Ovary (tissue), 10 donors: ENCODE measurements at places on chromosomes 1 and 21. TPM values are rescaled to one million over a fixed set of nuclear protein-coding genes. Genes with fewer than 3 reads are reported as not detected.

DNA sequence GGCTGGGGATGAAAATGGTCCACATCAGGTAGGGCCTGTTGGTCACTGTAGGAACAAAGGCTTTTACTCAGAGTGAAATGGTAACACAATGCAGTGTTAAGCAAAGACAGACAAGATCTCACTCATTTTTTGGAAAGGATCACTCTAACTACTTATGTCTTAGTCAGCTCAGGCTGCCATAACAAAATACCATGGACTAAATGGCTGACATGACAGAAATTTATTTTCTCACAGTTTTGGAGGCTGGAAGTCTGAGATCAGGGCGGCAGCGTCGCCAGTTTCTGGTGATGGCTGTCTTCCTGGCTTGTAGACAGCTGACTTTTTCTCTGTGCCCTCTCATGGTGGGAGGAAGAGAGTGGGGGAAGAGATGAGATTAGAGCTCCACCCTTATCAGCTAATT is 10.2 kb upstream of the MAGI3 start:
- no peak for DNase-seq

DNA sequence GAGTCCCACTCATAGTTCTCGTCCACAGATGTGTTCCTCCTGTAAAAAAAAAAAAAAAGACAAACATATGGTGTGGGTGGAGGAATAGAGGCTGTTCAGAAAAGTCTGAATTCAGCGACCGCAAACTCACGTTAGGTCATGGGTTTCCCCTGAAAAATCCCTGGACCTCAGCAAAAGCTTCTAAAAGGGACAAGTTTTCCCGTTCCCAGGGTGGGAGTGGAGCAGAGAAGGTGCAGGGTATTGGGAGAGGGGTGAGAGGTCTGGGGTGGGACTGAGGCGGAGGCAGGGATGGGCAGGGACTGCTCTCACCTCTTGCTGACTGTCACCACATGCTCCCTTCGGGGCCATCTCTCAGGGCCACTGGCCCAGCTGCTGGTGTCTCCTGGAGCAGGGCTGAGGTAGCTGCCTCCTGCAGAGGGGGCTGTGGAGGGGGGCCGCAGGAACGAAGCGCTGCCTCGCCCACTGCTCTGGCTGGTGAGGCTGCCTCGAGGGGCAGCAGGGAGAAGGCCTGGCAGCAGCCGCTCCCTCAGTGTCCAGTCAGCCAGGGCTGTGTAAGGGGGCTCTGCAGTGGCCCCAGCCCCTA is 2.6 kb upstream of the TAGLN2 start:
- DNase-seq = no peak

GRCh38 chr1:160083968-160084770 is 2.8 kb downstream of the KCNJ9 start:
- DNase-seq = peak; percentile 62

DNA sequence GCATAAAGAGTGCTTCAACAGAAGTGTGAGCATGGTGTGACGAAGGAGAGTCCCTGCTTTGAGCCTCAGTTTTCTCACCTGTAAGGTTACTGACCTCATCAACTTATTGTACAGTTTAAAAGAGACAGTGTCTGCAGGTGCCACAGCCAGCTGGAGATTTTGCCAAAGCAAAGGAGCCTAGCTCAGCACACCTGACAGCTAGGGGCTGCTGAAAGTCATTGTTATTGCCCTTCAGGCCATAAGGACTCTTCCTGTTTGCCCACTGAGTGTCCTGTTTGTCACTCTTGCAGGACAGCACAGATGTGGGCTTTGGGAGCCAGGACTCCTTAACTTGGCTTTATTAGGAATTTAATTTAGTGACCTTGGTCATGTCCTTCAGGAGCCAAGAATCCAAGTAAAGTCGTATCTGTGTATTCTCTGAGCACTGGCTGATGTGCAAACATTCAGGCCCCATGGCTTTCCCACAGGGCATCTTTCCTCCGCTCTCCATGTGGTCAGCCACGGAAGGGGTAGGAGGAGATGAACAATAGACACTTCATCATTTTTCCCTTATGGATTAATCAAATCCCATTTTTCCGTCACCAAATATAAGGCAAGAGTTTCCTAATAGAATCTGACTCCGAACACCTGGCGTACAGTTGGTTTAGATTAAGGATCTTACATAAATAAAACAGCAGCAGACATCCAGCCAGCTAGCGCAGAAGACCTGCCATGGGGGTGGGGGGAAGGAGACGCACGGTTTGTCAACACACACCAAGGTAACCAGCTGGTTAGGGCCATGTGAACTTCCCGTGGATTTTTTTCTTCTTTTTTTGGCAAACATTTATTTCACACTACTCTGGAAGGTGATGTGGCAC is 43.1 kb upstream of the KANK4 start:
- DNase-seq = no peak

DNA sequence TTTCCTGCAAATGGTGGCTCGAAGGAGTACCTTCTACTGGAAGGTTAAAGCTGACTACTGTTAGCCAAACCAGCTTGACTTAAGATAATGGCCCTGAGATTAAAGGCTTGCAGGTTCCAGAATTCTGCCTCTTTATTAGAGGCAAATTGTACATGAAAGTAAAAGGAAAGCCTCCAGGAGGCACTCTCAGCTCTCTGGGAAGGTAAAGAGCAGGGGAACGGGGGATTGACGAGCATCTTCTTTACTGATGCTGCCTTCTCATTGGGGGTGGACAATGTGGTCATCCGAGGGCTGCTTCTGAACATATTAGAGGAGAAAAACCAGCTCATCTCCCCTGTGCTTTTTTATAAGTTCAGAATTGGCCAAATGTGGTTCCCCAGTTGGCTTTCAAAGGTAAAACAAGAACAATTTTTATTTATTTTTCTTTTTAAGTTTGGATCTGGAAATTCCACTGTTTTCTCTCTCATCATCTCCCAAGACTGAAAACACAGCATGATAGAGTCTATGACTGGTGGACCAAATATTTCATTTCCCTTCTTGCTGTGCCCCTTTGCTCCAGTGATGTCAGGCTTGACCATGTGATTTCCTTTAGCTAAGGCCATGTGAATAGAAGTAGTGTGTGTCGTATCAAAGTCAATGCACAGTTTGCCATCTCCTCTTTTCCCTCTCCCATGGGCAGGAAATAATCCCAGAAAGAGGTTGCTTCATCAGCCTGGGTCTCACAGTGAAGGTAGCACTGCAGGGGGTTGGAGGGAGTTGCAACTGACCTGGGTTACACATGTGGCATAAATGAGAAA is 292.7 kb downstream of the PRDM2 start:
- DNase-seq = no peak

GRCh38 chr1:9194024-9194423 is 40.5 kb upstream of the H6PD start:
- no peak for DNase-seq

- DNase-seq = no peak
Measured at GRCh38 chr1:11399250-11399649, 79.7 kb upstream of the DISP3 start.

DNA sequence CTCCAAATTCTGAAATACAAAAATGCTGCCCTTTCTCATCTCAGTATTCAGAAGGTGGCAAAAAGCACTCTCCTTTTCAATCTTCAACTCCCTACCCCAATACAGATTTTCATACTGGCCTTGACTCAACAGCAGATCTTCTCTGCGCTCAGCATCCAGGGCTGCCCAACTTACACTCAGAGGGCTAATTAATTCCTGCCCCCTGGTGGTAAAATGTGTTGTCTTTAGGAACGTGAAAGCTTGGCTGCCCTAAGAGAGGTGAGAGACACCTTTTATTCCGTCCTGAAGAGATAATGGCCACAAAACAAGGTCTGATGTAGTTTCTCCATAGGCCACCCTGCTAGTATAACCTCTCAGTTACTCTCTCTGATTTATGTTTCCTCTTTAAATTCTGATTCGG is 25.0 kb downstream of the KRTAP24-1 start:
- no peak for DNase-seq

- DNase-seq = no peak
Measured at GRCh38 chr21:15275615-15276235, 210.9 kb upstream of the NRIP1 start.

DNA sequence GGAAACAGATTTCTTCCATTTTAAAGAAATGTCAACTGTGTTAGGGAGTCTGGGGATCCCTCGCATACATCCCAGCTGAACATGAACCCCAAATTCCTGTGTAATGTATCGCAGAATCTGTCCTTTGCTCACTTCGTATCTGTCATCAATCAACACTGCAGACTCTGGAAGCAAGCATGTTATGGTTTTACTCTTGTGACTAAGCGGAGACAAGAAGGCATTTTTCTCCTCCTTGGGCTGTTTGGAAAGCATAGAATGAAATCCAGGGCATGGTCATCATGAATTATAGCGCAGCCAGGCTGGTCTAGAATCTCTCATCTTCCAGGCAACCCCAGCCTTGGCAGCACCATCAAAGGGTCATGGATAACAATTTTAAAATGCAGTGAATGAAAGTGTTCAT is 290.2 kb downstream of the KIF26B start:
- DNase-seq = no peak

DNA sequence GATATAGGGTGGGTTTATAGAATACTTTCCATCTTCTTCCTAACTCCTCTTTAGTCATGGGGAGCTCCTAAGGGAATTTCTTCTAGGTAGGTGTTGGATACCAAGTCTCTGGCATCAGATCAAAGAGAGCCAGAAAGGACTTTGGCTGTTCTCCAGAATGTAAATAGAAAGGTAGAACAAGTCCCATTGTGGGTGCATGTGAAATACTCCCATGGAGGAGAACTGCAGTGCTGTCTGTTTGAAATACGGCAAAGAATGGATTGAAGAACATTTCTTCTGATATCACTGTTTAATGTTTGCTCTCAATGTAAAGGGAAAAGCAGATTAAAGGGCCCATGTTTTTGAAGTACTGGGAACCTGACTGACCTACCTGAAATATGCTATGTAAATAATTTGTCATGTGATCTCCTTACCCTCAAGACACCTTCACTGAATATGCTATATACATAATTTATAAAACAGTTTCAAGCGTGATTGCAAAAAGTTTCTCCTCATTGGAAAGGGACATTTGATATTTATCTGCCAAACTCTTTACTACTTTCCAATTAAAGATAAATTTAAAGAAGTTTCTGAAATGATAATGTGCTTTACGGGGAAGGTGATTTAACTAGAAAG is 65.9 kb downstream of the LAMC1 start:
- DNase-seq = no peak

The HOOK1 gene
- total RNA-seq = 2.5 TPM

The TMOD4 gene
- not detected for total RNA-seq

The ABCA4 gene
- total RNA-seq = 0.35 TPM

GRCh38 chr1:215133532-215133931 is 51.0 kb downstream of the KCNK2 start:
- DNase-seq = no peak

DNA sequence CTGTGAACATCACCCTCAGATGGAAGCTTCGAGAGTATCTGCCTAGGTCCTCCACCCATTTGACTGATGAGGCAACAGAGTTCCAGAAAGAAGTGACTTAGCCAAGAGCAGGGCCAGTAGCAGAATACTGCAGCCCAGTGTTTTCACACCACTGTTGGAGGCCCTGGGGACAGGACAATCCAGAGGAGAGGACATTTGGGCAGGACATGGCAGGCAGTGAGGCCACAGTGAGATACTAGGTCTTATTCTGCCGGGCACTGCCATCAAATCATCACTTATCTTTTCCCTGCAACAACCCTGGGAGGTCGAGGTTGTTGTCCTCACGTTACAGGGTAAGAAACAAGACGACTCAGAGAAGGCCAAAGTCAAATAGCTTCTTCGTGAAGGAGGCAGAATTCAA is 5.5 kb upstream of the FOXO6 start:
- DNase-seq = no peak

DNA sequence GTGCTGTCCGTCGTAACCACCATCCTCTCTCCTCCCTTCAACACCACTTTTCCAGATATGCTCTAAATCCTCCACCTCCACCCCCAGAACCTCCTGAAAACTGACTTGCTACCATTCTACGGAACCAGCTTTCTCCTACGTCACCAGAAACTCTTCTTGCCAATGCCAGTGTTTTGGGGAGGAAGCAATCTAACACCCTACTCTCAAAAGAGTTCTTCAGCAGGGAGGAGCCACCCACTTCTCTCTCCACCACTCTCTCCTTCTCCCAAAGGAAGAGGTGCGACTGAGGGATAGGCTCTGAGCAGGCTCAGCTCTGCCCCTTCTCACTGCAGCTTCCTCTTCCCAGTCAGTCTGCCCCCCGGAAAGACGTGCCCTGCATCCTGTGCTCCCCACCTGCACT is 6.1 kb upstream of the S100A2 start:
- DNase-seq = no peak

The CLCA4 gene
- 0.22 TPM for total RNA-seq

GRCh38 chr1:21012937-21013336 is 163.8 kb downstream of the EIF4G3 start:
- no peak for DNase-seq

The KRTAP11-1 gene
- not detected for total RNA-seq

GRCh38 chr1:186498695-186499389 is 37.9 kb upstream of the PDC start:
- no peak for DNase-seq

The FMN2 gene
- total RNA-seq = 7.1 TPM

DNA sequence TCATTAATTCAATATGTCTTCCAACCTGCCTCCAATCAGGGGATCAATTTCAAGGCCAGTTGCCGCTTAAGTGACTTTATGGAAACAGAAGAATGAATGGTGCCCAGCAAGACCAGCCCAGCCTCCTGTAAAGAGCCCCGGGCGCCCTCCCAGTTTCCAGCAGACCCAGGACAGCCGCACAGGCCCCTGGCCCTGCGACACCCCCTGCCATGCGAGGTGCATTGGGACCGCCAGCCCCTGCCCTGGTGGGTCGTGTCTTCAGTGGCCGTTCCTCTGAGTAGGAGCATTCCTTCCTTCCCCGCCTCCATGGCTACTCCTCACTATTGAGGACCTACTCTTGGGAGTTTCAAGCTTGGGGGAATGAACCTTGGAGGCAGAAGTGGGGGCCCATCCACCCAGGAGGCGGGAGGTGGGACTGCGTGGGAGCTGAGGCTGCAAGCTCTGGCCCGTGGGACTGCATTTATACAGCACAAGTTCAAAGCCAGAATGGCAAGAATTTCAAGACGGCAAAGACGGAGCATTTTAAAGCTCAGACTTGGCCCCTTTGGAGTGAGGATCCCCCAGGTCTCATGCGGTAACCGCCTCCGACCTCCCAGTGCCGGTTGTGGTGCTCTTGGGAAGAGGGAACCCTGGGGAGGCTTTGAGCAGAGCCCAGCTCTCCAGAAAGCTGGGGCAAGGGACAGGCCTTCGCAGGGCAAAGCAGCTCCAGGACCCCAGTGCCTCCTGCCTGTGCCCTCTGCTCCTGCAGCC is 73.1 kb upstream of the ACTRT2 start:
- DNase-seq = no peak
